Epithelial cell of proximal tubule (primary cell): ENCODE measurements at places on chromosomes 1 and 21. TPM values are rescaled to one million over a fixed set of nuclear protein-coding genes. Genes with fewer than 3 reads are reported as not detected.

CNN3 gene
- total RNA-seq: 196 and 284 TPM in 2 replicates

DMBX1 gene
- total RNA-seq: not detected in 2 replicates

OPTC gene
- total RNA-seq: not detected in 2 replicates

PLA2G2F gene
- total RNA-seq: 3.8 and 4.2 TPM in 2 replicates

ETNK2 gene
- 12.3 and 15.6 TPM in 2 replicates for total RNA-seq

SNX7 gene
- 31.8 and 54.0 TPM in 2 replicates for total RNA-seq

MYBPH gene
- not detected in 2 replicates for total RNA-seq

SYT2 gene
- not detected in 2 replicates for total RNA-seq

SPRR2E gene
- not detected in 2 replicates for total RNA-seq

ERO1B gene
- total RNA-seq: 3.3 and 3.8 TPM in 2 replicates

SV2A gene
- 2.9 and 5.9 TPM in 2 replicates for total RNA-seq

OLIG1 gene
- total RNA-seq: not detected in 2 replicates

LCE1F gene
- not detected in 2 replicates for total RNA-seq

ADAMTS1 gene
- 38.4 and 55.6 TPM in 2 replicates for total RNA-seq

PKP1 gene
- 1.5 and 2.8 TPM in 2 replicates for total RNA-seq

ACTL8 gene
- total RNA-seq: not detected in 2 replicates

PADI4 gene
- not detected in 2 replicates for total RNA-seq

PALMD gene
- total RNA-seq: 1.4 TPM in 1 of 2 replicates, not detected in the other

SPAG17 gene
- total RNA-seq: 0.14 and 1.2 TPM in 2 replicates

LEFTY2 gene
- total RNA-seq: 0.36 TPM in 1 of 2 replicates, not detected in the other

CMPK1 gene
- 67.0 and 67.6 TPM in 2 replicates for total RNA-seq

CLDN17 gene
- total RNA-seq: not detected in 2 replicates

WNT9A gene
- total RNA-seq: 2.1 and 2.7 TPM in 2 replicates

OR2T29 gene
- total RNA-seq: not detected in 2 replicates

MRPL9 gene
- 136 and 166 TPM in 2 replicates for total RNA-seq

DCST1 gene
- not detected in 2 replicates for total RNA-seq

FCAMR gene
- 0.29 TPM in 1 of 2 replicates, not detected in the other for total RNA-seq

ANKRD65 gene
- total RNA-seq: 2.7 and 4.0 TPM in 2 replicates

LAPTM5 gene
- 2.2 and 2.4 TPM in 2 replicates for total RNA-seq

IL20 gene
- not detected in 2 replicates for total RNA-seq

GBP2 gene
- total RNA-seq: 2.2 and 2.7 TPM in 2 replicates

GJB5 gene
- total RNA-seq: 0.51 TPM in 1 of 2 replicates, not detected in the other

GJC2 gene
- total RNA-seq: 0.14 and 0.69 TPM in 2 replicates

LHX8 gene
- total RNA-seq: not detected in 2 replicates

XCL1 gene
- not detected in 2 replicates for total RNA-seq

PTCH2 gene
- under 0.01 TPM in 1 of 2 replicates, not detected in the other for total RNA-seq

SLC6A17 gene
- total RNA-seq: 0.35 and 0.43 TPM in 2 replicates

RAP1GAP gene
- 0.94 and 2.4 TPM in 2 replicates for total RNA-seq

FMO2 gene
- total RNA-seq: not detected in 2 replicates

WDR26 gene
- total RNA-seq: 19.5 and 22.2 TPM in 2 replicates

C4BPB gene
- total RNA-seq: not detected in 2 replicates

PTPN22 gene
- 0.07 TPM in 1 of 2 replicates, not detected in the other for total RNA-seq

CD2 gene
- total RNA-seq: not detected in 2 replicates

PPM1J gene
- total RNA-seq: 3.2 and 7.7 TPM in 2 replicates

GSTM1 gene
- not detected in 2 replicates for total RNA-seq

SYCP1 gene
- total RNA-seq: not detected in 2 replicates

PADI3 gene
- 0.07 TPM in 1 of 2 replicates, not detected in the other for total RNA-seq

KRTAP7-1 gene
- total RNA-seq: not detected in 2 replicates

VANGL2 gene
- 5.6 and 7.2 TPM in 2 replicates for total RNA-seq

AVPR1B gene
- not detected in 2 replicates for total RNA-seq

LEMD1 gene
- 0.52 TPM in 1 of 2 replicates, not detected in the other for total RNA-seq

USP16 gene
- total RNA-seq: 20.7 and 30.5 TPM in 2 replicates

GPR52 gene
- total RNA-seq: not detected in 2 replicates

GJA9 gene
- total RNA-seq: not detected in 2 replicates
